Muscle of leg (tissue), 16 donors: ENCODE measurements at places on chromosomes 3 and 15. TPM values are rescaled to one million over a fixed set of nuclear protein-coding genes. Genes with fewer than 3 reads are reported as not detected.

RBMS3 gene
- total RNA-seq, result 77.4 TPM

GOLGA8G gene
- not detected for total RNA-seq

ECE2 gene
- not detected for total RNA-seq

FXR1 gene
- 415 TPM for total RNA-seq

ANKUB1 gene
- total RNA-seq, result not detected

RPSA gene
- total RNA-seq, result 1,762 TPM

ZBED2 gene
- total RNA-seq, result not detected

ZNF662 gene
- 13.0 TPM for total RNA-seq

DNA sequence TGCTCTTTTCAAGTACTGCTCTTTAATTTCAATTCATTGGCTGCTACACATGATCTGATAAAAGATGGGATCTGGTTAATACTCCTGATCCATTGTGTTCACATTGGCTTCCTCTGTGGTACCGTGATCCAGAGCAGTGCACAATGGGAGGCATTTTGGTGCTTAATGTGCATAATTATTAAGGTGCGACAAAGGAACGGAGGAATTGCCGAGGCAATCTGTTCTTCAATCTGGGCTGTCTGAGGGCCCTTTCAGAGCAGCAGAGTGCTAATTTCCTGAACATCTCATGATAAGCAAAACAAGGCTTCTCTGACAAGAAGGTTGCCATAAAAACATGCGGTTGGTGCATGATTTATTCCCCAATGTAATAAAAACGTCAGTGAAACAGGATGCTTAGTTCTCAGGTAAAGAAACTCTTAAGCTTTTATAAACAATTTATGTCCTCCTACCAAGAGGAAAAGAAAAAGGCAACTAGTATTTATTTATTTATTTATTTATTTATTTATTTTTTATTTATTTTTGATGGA, 64.0 kb upstream of the EPHA3 start:
- H3K27me3 ChIP-seq, result no peaks in the 10 kb centered on the region
- H3K36me3 ChIP-seq, result no peaks in the 10 kb centered on the region
- H3K4me1 ChIP-seq, result no peaks in the 10 kb centered on the region
- H3K4me3 ChIP-seq, result no peak overlapping the region
- H3K27ac ChIP-seq, result no peak overlapping the region

DNA sequence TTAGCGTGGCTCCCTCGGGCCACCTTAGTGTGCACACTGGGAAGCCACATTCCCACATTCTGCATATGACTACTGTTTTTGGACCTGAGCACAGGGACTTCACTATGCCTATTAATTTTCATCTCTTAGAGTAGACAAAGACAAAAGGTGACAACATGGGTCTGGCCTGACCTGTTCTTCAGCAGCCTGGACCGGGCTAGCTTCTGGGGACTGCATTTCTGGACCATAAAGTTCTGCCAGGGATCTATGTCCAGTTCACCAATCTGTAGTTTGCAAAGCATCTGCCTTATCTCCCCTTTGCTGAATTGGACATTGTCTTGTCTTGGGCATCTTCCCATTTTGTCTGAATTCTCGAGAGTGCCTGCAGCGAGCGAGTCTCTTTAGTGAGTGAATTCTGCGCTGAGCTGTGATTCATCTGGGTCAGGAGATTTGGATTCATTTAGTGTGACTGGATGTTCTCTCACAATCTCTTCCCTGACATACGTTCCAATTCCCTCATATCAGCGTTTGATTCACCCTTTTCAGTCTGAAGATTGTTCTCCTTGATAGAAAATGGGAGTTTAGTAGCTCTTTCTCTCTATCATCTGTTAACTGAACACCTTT, 112.2 kb upstream of the PLXNA1 start:
- no peaks in the 10 kb centered on the region for H3K4me1 ChIP-seq
- H3K4me3 ChIP-seq, result no peak overlapping the region

- no peaks in the 10 kb centered on the region for H3K36me3 ChIP-seq
- H3K27me3 ChIP-seq, result peaks cover 5% of the 10 kb centered on the region
- no peak for DNase-seq
Observed at GRCh38 chr15:91783008-91783407, 70.5 kb upstream of the SLCO3A1 start.

- no peak overlapping the region for H3K4me3 ChIP-seq
- H3K36me3 ChIP-seq, result peaks cover 30% of the 10 kb centered on the region
- no peak for DNase-seq
- no peaks in the 10 kb centered on the region for H3K27me3 ChIP-seq
- H3K27ac ChIP-seq, result no peak overlapping the region
- H3K4me1 ChIP-seq, result no peaks in the 10 kb centered on the region
Observed at GRCh38 chr3:184872200-184872599, 60.2 kb downstream of the VPS8 start.

DNA sequence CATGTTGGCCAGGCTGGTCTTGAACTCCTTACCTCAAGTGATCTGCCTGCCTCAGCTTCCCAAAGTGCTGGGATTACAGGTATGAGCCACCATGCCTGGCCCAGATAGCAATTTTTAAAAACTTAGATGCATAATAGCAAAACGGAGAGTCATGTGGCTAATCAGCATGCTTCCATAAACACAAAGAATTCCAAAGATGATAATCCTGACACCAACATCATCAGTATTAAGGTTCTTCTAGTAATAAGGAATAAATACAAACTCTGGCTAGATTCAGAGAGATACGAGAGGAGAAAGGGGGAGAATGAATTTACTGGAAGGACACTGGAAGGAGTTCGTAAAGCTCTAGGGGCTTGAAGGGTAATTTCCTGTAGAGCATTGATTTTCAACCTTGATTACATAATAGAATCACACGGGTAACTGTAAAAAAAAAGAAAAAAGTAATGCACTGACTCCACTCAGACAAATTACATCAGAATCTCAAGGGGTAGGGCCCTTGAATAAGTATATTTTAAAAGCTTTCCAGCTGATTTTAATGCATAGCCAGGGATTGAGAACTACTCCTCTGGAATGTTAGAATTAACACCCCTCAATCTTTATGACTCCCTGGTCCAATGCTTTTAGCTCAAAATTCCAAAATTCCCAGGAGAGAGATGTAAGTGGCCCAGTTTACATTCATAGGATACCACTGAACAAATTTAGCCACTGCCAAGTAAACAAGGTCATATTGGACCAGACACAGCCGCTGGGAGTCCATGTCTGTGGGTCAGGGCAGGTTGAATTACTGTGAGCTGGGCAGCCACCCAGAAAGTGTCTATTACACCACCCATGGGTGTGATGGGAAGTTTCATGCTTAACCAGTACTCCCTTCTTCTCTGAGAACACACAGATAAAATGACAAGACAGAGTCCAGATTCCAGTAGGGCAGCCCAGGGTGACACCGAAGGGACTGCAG, 243.9 kb downstream of the TBL1XR1 start:
- no peaks in the 10 kb centered on the region for H3K36me3 ChIP-seq
- H3K4me3 ChIP-seq, result no peak overlapping the region
- peaks cover 11% of the 10 kb centered on the region for H3K4me1 ChIP-seq

DNA sequence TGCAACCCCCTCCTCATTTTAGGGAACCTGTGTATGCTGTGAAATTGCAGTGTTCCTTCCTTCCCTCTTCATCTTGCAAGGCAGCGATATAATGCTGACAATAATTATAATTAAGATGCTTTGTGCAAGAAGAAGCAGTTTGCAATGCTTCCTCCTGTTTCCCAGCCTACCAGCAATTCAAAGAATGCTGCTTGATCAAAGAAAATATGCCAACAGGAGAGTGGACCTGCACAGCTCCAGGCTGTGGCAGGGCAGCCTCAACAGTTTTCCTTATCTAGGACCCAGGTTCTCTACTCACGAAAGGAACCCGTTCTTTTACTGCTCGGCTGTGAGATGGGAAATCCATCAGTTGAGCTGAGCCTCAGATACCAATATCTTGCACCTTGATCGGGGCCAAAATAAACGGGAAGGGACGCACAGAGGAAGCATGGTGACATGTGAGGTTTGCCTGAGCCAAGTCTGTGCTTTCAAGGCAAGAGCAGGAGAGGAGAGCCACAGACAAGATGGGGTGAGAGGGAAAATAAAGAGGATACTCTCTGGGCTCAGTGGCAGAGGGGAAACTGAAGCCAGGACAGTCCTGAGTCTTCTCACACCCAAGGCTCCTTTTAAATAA, 22.6 kb upstream of the LRTM1 start:
- H3K36me3 ChIP-seq, result no peaks in the 10 kb centered on the region
- no peaks in the 10 kb centered on the region for H3K27me3 ChIP-seq
- H3K4me3 ChIP-seq, result no peak overlapping the region
- DNase-seq, result peak; percentile 65
- no peak overlapping the region for H3K27ac ChIP-seq

- no peak overlapping the region for H3K4me3 ChIP-seq
- DNase-seq, result no peak
- no peak overlapping the region for H3K27ac ChIP-seq
- no peaks in the 10 kb centered on the region for H3K27me3 ChIP-seq
- H3K4me1 ChIP-seq, result peaks cover 2% of the 10 kb centered on the region
Observed at GRCh38 chr15:42348083-42348482, 11.2 kb upstream of the CAPN3 start.

DNA sequence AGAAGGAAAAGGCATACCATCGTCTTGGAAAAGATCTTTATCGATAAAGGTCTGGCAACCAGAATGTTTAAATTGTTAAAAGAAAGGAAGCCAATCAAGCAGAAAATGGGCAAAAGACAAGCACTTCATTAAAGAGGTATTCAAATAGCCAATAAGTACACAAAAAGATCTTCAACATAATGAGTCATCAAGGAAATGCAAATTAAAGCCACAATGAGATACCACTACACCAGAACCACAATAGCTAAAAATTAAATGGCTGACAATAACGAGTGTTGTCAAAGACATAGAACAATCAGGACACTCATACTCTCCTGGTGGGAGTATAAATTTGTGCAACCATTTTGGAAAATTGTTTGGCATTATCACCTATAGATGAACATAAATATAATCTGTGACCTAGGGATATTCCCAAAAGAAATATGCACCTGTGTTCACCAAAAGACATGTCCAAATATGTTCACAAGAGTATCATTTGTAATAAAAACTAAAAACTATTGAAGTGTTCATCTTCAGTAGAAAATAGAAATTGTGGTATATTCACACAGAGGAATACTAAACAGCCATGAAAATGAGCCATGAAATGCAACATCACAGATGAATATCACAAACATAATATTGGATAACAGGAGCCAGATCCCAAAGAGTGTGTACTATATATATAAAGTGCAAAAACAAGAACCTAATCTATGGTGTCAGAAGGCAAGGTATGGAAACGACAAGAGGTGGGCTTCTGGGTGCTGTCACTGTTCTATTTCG, 14.4 kb upstream of the BTBD1 start:
- H3K27me3 ChIP-seq, result peaks cover 5% of the 10 kb centered on the region
- no peaks in the 10 kb centered on the region for H3K4me1 ChIP-seq
- H3K27ac ChIP-seq, result no peak overlapping the region
- DNase-seq, result no peak

DNA sequence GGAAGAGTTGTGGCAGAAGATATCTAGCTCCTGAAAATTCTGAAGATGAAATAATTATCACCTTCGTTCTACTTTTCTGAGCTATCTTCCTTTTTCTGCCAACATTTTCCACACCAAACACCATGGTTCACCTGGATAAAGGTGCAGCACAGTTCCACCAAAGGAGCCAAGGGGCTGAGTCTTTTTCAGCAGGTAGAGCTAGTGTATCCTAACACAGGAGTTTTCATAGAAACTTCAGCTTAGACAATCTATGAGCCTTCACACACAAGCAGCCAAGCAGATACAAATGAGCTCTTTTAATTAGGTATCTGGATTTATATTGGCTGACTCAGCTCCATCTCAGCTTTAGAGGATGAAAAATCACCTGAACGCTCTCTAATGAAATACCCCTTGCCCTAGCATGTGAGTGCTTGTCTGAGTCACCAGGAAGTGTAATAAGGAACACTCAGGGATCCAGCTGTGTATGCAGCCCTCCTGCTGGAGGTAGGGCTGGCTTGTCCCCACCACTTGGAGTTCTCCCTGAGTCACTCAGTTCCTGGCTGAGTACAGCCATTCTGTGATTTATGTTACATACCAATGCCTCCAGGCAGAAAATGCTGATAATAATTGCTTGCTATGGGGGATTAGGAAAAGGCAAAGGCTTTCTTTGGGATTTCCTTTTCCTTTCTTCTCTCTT, 385.7 kb downstream of the LSAMP start:
- no peak overlapping the region for H3K27ac ChIP-seq
- DNase-seq, result no peak
- no peaks in the 10 kb centered on the region for H3K4me1 ChIP-seq
- H3K36me3 ChIP-seq, result no peaks in the 10 kb centered on the region
- no peak overlapping the region for H3K4me3 ChIP-seq

DNA sequence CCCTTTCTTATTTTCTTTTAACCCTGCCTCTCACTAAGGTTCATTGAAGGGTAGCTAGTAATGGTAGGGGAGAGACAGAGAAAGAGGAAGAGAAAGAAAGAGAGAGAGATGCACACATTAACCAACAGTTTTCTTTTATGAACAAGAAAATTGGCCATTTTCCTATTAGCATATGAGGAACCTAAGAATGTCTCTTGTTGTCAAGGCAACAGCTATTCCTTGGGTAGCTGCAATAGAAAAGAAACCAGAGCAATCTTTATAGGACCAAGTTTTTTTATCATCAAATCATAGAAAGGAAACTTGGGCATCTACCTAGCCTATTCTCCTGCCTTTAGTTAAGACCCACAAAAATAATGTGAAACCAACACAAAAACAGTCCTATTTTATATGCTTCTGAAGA, 15.0 kb upstream of the CCDC39 start:
- H3K4me1 ChIP-seq, result no peaks in the 10 kb centered on the region
- no peaks in the 10 kb centered on the region for H3K36me3 ChIP-seq
- H3K4me3 ChIP-seq, result no peak overlapping the region
- no peaks in the 10 kb centered on the region for H3K27me3 ChIP-seq
- no peak for DNase-seq
- no peak overlapping the region for H3K27ac ChIP-seq

DNA sequence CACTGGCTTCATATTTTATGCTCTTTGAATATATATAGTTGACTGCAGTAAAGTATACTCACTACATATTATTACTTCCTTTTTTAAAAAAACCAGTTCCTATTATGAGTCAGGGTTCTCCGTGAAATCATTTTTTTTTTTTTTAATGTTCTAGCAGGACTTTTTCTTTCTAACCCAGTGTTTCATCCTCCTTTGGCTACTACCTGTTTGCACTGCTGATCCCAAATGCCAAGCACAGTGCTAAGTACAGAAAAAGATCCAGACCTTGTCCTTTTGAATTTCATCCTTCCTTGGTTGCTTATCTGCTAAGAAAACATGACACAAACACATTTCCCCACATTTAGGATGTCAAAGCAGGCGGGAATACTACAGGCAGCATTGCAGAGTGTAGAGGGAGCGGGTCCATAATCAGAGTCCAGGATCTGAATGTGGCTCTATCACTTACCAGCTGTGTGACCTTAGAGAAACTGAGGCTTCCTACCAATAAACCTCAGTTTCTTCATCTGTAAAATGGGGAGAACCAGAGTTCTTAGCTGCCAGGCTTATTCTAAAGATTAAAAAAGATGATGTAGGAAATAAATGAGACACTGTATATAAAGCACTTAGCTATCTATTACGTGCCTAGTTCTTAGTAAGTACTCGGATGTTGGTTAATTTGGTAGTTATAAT, 37.2 kb upstream of the ANPEP start:
- no peak overlapping the region for H3K4me3 ChIP-seq
- no peak overlapping the region for H3K27ac ChIP-seq
- peaks cover 31% of the 10 kb centered on the region for H3K36me3 ChIP-seq
- H3K4me1 ChIP-seq, result no peaks in the 10 kb centered on the region
- no peaks in the 10 kb centered on the region for H3K27me3 ChIP-seq
